Activated CD4-positive, alpha-beta T cell treated with anti-CD3 and anti-CD28 coated beads, Interleukin-10, Interleukin-2, amounts not matched to agents 100 ng/mL and 50 ng/mL, durations not matched to agents 16 hours and 8 hours (primary cell): ENCODE measurements at places on chromosomes 1 and 21.
A peak's percentile ranks its signal among the peaks of the same experiment; 100 is the strongest.

DNA sequence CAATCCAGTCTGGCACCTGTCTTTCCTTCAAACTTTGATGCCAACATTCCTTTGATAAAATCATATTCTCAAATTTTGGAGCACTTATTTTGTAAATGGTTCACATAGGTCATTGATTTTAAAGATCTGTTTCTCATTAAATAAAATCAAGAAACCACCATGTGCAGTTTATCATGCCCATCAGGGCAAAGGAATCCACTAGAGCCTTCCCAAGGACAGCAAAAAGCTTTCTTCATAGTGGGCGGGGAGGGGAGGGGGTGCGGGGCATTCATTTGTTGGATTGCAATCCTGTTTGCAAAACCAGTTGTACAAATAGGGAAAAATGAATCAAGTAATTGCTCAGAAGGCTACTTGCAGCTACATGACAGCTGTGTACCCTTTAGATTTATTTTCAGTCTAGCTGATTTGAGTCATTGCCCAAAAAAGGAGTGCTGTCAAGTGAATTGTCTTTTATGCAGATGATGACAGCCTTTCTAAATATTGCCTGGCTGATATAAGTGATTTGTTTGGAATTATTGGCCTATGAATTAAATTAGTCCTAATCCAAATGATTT, 23.0 kb downstream of the LRRC8B start:
- peak; percentile 66 for DNase-seq

GRCh38 chr1:172279939-172280636, 140.4 kb upstream of the C1orf105 start:
- DNase-seq = no peak

GRCh38 chr1:96969656-96970163, 248.1 kb downstream of the PTBP2 start:
- no peak for DNase-seq

GRCh38 chr1:182584746-182585145, 4.3 kb downstream of the RNASEL start:
- DNase-seq = no peak

GRCh38 chr1:172485626-172486025, 41.8 kb upstream of the PIGC start:
- DNase-seq = no peak

- peak; percentile 31 for DNase-seq
Observed at GRCh38 chr1:150973258-150973835, 1.3 kb downstream of the CERS2 start.

DNA sequence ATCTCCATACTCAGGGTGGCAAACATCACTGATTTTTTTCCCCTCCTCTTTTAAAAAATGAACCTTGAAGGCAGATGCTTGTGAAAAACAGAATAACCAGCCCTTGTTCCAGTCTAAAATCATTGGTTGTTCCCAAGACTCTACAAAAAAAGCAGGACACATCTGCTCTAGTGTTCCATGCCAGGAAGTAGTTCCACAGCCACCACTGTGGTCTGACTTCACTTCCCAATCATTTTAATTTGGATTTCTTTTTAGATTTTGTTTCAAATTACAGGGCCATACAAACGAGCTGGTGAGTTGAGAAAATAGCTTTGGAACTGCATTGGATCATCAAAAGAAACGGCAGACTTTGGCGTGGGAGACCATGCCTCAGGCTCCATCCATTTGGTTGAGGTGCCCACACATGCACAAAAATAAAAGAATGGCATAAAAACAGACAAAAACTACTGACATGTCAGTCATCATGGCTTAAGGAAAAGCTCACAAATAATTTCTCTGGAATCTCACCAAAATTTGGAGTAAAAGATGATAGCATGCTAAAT, 210.0 kb downstream of the GABPA start:
- no peak for DNase-seq

DNA sequence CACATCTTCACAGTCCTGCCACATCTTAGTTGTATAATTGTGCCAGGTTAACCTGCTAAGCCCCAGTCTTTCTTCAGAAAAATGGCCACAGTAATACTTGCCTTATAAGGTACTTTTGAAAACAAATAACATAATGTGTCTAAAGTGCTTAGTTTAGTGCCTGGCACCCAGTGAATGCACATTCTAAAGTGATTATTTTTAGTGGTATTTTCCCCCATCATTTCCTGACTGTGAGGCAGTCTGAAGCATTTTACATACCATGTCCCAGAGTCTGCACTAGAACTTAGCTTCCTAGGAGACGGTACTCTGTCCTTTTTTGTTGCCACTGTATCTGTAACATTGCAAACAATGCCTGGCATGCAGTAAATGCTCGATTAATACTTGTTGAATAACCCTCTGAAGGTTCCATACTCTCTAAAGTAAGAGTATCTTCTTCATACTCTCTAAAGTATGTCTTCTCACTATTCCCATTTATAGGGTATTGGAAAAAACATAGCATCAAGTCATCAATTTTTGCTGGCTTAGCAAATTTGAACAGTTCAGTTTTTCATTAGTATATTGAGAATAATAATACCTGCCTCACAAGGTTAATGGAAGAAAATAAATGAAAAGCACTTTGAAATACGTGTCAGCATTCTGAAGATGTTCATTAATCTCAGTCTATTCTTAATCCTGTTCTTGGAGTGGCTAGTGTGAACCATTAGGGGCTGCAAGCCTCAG, 43.7 kb downstream of the FMO3 start:
- DNase-seq = no peak
